ENCODE measurements at places on chromosomes 3 and 15.

DNA sequence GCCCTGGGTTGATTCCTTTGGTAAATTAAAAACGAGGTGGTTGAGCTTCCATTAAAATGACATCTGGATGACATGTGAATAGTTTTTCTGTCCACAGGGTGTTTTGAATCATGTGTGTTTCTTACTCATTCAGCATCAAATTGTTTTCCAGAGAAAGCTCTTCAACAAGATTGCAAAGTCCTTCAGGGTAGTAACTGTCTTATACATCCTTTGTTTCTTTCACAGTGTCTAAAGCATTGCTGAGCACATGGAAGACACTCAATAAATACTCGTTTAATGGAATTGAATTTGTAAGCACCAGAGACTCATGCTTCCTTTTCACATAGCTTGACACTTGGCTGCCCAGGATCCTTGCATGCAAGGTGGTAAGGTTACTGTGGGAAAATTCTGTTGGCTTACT is 223.1 kb upstream of the CNTN6 start:
- DNase-seq = no peak

DNA sequence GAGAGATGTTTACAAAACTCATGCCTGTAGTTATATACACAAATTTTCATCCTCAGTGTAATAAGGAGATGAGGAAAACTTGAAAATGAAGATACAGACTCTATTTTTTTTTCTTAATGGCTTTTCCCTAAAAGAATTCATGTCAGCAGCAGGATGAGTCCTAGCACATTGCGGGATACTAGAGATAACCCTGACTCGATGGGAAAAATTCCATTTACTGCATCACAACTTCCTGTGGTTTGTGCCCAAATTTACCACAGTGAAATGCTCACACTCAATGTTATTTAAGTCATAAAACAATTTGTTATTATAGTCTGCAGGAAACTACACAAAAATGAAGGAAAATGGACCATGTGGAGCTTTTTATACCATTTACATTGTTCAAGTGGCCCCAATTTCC is 581.9 kb upstream of the ZNF717 start:
- DNase-seq = no peak

- DNase-seq = no peak
Measured at GRCh38 chr15:72866866-72867616, 83.5 kb upstream of the ADPGK start.

DNA sequence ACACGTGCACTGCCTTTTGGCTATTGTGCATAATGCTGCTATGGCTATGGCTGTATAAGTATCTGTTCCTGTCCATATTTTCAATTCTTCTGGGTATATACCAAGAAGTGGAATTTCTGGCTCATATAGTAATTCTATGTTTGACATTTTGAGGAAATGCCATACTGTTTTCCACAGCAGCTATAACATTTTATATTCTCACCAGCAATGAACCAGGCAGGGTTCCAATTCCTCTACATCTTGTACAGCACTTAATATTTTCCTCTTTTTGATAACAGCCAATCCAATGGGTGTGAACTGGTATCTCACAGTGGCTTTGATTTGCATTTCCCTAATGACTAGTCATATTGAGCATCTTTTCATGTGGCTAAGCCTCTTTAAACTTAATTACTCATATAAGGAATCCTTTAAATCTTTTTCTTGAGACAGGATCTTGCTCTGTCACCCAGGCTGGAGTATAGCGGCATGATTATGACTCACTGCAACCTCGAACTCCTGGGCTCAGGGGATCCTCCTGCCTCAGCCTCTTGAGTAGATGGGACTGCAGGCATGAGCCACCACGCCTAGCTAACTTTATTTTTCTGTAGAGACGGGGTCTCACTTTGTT is 38.1 kb upstream of the IGDCC4 start:
- no peak for DNase-seq

GRCh38 chr3:107265526-107265925 is 111.7 kb upstream of the CCDC54 start:
- no peak for DNase-seq

All from GM12891 (cell line).